ENCODE measurements at places on chromosomes 2 and 18. TPM values are rescaled to one million over a fixed set of nuclear protein-coding genes. Genes with fewer than 3 reads are reported as not detected.
A peak's percentile ranks its signal among the peaks of the same experiment; 100 is the strongest.

The KCNF1 gene
- not detected for total RNA-seq

The CTDSP1 gene
- total RNA-seq, result 175 TPM

The CDH2 gene
- 1.1 TPM for total RNA-seq

The KLHL30 gene
- total RNA-seq, result 0.14 TPM

The SKOR2 gene
- not detected for total RNA-seq

The IL36A gene
- total RNA-seq, result not detected

The FN1 gene
- 686 TPM for total RNA-seq

The IHH gene
- 65.6 TPM for total RNA-seq

The DNAJC27 gene
- total RNA-seq, result 6.2 TPM

The EPB41L3 gene
- total RNA-seq, result 112 TPM

The TMEM198 gene
- total RNA-seq, result 4.4 TPM

The TEKT4 gene
- not detected for total RNA-seq

The APOB gene
- total RNA-seq, result 0.95 TPM

DNA sequence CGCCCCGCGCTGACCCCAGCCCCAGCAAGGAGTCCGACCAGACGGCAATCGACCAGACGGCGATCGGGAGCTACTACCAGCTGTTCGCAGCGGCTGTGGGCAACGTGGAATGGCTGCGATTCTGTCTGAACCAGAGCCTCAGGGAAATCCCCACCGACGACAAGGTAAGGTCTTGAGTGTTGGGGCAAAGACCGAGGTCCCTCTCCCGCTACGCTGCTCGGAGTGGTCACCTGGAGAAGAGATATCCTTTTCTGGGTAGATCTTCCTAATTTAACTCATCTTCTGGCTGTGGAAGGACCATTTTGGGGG is 704 bp downstream of the ANKRD53 start:
- DNase-seq, result no peak

- no peak for DNase-seq
Observed at GRCh38 chr2:234453216-234453615, 43.7 kb downstream of the ARL4C start.

- DNase-seq, result no peak
Observed at GRCh38 chr2:140695155-140695554, 1435.7 kb downstream of the LRP1B start.

DNA sequence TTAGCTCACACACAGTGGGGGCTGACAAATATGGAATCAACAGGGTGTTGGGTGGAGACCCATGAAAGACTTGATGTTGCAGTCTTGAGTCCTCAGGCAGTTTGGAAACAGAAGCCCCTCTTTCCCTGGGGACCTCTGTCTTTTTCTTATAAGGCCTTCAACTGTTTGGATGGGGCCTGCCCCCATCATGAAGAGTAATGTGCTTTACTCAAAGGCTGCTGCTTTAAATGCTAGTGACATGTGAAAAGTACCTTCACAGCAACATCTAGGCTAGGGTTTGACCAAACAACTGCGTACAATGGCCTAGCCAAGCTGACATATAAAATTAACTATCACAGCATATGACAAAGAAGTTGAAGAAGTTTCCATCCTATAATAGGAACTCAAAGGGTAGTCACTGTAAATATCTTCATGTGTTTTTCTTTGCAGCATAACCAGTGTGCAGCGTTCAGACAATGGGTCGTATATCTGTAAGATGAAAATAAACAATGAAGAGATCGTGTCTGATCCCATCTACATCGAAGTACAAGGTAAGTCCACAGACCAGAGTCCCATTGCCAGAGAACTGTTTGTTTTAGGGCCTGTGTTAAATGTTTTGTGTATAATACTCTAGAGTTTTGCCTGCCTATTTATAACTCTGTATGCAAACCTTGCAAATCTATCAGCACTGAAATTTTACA is 46.3 kb downstream of the MERTK start:
- no peak for DNase-seq

DNA sequence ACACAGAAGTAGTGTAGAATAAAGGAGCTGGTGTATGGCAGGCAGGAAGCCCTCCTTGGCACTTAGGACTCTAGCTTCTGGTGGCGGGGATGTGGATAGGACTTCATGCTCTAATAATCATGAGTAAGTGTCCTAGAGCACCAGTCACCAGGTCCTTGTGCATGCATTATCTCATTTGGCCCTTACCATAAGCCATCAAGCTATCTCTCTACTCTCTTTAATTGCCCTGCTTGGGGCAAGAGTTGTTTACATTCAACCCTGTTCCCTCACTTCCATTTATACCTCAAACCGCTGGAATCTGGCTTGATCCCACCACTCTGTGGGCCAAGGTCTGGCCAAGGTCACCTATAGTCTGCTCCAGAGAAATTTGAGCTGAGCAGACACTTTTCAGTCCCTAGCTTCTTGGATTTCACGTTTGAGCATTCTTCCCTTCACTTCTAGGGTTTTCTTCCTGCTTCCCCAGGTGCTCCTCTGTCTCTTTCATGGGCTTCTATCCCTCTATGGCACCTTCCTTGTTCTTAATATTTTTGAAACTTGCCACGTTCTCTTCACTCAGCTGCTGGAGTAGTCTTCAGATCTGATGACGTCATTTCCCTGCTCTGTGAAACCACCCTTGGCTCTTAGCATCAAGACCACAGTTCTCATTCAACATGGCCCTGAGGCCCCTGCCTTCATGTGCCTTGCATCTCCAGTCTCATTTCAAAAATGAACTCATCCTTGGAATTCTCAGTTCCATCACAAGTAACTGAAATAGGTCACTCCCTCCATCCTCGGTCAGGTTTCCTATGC is 94.9 kb upstream of the GATA6 start:
- DNase-seq, result no peak

GRCh38 chr2:133390156-133390555 is 178.1 kb downstream of the NCKAP5 start:
- no peak for DNase-seq

- no peak for DNase-seq
Observed at GRCh38 chr18:55355223-55355622, 232.8 kb downstream of the TCF4 start.

DNA sequence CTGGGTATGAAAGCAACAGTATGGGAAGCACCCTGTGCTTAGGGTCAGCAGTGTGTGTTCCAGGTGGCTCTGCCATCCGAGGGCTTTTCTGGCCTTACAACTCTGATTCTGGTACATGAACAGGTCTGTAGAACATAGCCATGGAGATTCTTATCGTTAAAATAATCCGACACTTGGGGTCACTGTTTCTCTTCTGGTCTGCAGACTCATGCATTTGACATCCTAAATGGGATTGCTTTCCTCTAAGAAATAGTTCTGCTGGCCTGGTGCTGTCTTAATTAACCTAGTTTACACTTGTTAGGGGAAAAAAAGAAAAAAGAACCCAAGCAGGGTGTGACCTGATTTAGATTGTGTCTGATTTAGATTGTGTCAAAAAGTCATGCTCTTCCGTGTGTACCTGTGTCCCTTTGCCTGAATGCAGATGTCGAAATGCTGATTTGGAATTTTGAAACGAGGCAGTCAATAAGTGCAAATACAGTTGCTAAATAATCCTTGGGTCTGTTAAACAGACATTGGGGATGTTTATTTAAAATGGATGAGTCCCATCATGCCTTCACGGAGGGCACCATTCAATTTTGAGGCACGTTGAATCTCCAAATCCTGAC is 59.6 kb downstream of the TRPM8 start:
- DNase-seq, result no peak

- DNase-seq, result no peak
Observed at GRCh38 chr2:17271416-17271815, 246.8 kb downstream of the RAD51AP2 start.

DNA sequence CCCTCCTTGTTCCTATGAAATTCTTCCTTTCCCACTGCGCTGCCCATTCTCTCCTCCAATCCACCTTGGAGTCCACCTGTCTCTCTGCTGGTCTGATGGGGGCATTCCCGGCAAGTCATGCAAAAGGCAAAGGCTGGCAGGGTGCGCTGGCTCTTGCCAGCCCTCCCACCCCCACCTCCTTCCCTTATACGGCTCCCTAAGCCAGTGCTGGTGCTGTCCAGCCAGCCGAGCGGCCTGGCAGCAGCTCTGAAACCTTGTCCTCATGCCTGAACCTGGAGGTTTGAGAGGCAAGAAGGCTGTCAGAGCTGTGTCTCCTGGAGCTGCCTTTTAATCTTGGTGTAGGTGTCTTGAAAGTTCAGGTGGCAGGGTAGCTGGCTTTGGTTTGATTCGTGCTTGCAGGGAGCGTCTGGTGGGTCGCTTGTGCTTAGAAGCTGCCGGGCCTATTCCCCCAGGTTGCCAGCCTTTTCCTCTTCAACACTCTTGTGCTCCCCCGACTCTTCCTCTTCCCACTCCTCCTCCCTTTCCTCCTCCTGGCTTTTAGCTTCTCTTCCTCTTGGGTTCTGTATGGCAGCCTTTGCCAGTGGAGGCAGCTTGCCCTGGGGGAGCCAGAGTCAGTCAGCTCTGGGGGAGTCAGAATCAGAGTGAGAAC is 748 bp downstream of the LIPG start:
- peak; percentile 18 for DNase-seq

Data from transverse colon (tissue), 4 donors.